ENCODE measurements at places on chromosomes 4 and X. TPM values are rescaled to one million over a fixed set of nuclear protein-coding genes. Genes with fewer than 3 reads are reported as not detected.

DNA sequence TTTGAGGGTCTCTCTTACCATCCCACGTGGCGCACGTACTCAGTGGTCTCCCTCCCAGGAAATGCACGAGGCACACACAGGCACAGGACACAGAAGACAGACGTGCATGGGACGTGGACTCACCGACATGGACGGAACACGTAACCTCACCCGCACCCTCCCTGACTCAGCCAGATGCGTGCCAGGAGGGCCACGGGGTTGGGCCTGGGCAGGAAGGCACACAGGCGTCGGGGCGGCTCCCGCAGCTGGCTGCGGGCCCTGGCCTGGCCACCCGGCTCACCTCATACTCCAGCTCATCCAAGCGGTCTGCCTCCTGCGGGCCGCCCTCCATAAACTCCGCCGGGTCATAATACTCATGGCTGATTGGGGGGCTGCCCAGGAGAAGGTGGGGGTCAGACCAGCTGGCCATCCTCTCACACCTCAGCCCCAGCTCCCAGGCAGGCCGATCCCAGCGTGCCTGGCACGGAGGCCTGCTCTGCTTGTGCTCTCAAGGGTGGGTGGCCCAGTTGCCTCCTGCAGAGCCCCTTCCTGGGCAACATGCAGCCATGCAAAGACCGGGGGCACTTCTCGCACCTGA is 12.6 kb downstream of the SSR4 start:
- no peaks in the 10 kb centered on the region for H3K4me1 ChIP-seq
- no peak for DNase-seq
- H3K4me3 ChIP-seq, result no peak overlapping the region
- no peaks in the 10 kb centered on the region for H3K27me3 ChIP-seq
- H3K27ac ChIP-seq, result no peak overlapping the region

DNA sequence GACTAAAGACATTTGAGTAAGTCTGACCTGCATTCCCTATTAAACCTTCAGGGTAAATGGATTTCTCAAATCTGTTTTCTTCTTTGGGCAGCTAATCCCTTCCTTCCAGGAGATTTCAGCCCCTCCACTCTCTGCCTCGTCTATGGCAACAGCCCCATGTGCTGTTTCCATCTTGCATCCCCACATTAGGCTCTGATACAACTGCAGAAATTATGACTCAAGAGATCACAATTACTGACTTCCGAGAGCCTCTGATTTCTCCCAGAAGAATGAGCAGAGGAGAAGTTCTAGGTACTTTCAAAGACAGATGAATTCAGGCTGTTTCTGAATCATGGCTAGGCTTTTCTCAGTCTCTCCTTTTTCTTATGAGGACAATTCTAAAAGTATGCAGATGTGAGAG is 38.7 kb downstream of the RAI2 start:
- H3K36me3 ChIP-seq, result no peaks in the 10 kb centered on the region
- H3K27ac ChIP-seq, result no peak overlapping the region
- no peaks in the 10 kb centered on the region for H3K27me3 ChIP-seq
- no peaks in the 10 kb centered on the region for H3K4me1 ChIP-seq
- no peak for DNase-seq

WDR17 gene
- polyA plus RNA-seq, result 0.39 TPM

- DNase-seq, result no peak
- no peaks in the 10 kb centered on the region for H3K36me3 ChIP-seq
- no peak overlapping the region for H3K4me3 ChIP-seq
- H3K4me1 ChIP-seq, result no peaks in the 10 kb centered on the region
- H3K27ac ChIP-seq, result no peak overlapping the region
- no peaks in the 10 kb centered on the region for H3K27me3 ChIP-seq
Measured at GRCh38 chrX:65195621-65196020, 219.4 kb upstream of the ZC4H2 start.

DNA sequence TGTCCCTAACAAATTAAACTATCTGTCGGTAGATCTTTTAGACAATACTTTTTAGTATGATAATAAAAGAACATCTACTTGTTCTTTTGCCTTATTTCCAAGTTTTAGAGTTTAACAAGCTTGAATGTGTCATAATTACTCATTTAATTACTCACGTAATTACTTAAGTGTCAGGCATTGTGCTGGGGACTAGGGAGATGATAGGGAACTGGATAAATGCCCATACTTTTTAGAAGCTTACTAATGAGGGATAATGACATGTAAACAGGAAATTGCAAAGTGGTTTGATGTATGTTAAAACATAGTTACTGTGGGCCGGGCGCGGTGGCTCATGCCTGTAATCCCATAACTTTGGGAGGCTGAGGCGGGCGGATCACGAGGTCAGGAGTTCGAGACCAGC is 158.3 kb downstream of the DMD start:
- H3K36me3 ChIP-seq, result no peaks in the 10 kb centered on the region
- no peaks in the 10 kb centered on the region for H3K27me3 ChIP-seq
- H3K4me1 ChIP-seq, result no peaks in the 10 kb centered on the region
- H3K4me3 ChIP-seq, result no peak overlapping the region
- no peak overlapping the region for H3K27ac ChIP-seq
